ENCODE measurements at places on chromosomes 7 and 10. TPM values are rescaled to one million over a fixed set of nuclear protein-coding genes. Genes with fewer than 3 reads are reported as not detected.
A peak's percentile ranks its signal among the peaks of the same experiment; 100 is the strongest.

DNA sequence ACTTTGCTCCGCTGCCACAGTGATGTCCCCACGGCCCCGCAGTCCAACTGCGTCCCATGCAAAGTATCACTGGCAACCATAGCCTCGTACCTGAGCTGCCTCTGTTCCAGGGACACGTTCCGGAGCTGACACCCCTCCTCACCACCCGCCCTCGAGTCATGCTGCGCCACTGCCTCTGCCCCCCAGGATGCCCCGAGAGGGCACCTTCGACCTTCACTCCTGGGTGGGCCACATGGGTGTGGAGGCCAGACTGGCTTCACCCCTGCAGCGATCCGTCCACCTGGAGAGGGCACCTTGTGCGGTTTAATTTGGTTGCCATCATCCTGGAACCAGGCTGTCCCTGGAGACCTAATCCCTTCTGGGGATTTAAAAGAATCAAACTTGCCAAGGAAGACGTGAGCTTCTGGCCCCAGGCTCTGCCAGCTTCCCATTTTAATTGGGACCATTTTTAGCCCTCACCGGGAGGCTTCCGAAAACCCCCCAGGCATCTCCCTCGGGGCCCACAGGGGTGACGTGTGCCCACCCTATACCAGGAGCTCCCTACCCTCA, 19.2 kb upstream of the TNRC18 start:
- no peak overlapping the region for H3K4me3 ChIP-seq
- no peak overlapping the region for H3K27ac ChIP-seq
- no peaks in the 10 kb centered on the region for H3K27me3 ChIP-seq
- no peak for DNase-seq

DNA sequence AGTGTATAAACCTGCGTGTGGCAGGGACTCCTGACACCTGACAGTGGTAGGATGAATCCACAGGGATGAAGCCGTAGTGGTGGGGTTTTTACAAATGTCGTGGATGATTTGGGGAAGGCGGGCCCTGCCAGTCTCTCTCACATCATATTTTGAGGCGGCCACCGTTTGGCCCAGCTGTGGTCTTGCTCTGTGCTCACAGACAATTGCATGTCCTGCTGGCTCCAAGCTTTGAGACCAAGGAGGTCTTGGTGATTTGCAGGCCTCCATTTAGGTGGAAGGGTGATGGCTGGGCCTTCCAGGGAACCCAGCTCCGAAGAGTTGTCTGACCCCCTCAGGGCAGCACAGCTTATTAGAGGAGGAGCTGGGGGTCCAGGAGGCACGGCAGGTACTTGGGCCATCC, 151.1 kb upstream of the SHH start:
- no peak overlapping the region for H3K27ac ChIP-seq
- H3K36me3 ChIP-seq: no peaks in the 10 kb centered on the region
- peaks cover 43% of the 10 kb centered on the region for H3K4me1 ChIP-seq
- no peak for DNase-seq

- no peak overlapping the region for H3K4me3 ChIP-seq
- H3K27me3 ChIP-seq: no peaks in the 10 kb centered on the region
- DNase-seq: peak; percentile 29
- H3K4me1 ChIP-seq: peaks cover 8% of the 10 kb centered on the region
- H3K36me3 ChIP-seq: no peaks in the 10 kb centered on the region
- no peak overlapping the region for H3K27ac ChIP-seq
These were observed 378.5 kb downstream of the MDFIC start for GRCh38 chr7:115300231-115300870.

The OR2A5 gene
- total RNA-seq: not detected

DNA sequence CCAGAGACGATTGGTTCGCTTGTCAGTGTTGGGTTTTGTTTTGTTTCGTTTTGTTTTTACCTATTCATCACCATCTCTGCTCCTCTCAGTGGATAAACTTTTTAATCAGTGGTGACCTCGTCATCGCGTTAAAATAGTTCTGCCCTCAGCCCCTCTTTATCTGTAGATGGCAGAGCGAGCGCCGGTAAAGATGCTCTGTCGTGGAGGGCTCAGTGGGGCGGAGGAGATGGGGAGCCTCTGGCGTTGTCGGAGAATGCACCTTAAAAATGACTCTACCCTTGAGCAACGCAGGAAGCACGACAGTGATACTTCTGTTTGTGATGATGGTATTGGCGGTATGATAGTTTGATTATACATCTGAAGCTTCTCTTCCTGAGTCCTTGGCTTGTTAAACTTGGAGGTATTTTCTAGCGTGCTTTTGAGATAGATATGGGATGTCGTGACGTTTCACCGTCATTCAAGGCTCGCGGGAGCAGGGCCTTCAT, 554 bp downstream of the CSGALNACT2 start:
- DNase-seq: peak; percentile 39
- H3K27ac ChIP-seq: no peak overlapping the region
- H3K4me3 ChIP-seq: peak overlapping the region; percentile 87
- H3K27me3 ChIP-seq: no peaks in the 10 kb centered on the region

DNA sequence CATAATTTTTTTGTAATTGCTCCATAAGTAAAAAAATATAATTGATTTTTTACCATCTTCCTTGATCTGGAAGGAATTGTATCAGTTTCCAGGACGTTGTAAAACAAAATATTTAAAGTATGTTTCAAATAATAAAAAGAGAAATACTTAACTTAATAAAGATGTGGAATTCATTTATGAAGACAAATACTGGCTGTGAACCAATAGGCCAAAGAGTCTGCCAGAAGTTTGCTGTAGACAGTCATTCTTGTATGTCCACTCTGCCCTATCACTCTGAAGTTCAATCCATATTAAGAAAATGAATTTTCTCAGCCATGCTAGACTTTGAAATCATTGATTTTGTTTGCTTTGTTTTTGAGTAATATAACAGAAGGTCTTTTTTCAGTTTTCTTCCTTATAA, 256.4 kb downstream of the TRIL start:
- H3K27ac ChIP-seq: no peak overlapping the region
- no peak for DNase-seq
- no peak overlapping the region for H3K4me3 ChIP-seq
- H3K36me3 ChIP-seq: no peaks in the 10 kb centered on the region

- H3K4me3 ChIP-seq: no peak overlapping the region
- no peaks in the 10 kb centered on the region for H3K27me3 ChIP-seq
- no peak for DNase-seq
These were observed 29.3 kb upstream of the FOXL3 start for GRCh38 chr7:260441-261281.

- no peak overlapping the region for H3K27ac ChIP-seq
- no peaks in the 10 kb centered on the region for H3K27me3 ChIP-seq
- peaks cover 44% of the 10 kb centered on the region for H3K4me1 ChIP-seq
These were observed 16.0 kb downstream of the DENND2A start for GRCh38 chr7:140624392-140625191.

The TPST1 gene
- total RNA-seq: 14.4 TPM

The FIS1 gene
- total RNA-seq: 199 TPM

The MARVELD1 gene
- 25.5 TPM for total RNA-seq

The INHBA gene
- 55.3 TPM for total RNA-seq

DNA sequence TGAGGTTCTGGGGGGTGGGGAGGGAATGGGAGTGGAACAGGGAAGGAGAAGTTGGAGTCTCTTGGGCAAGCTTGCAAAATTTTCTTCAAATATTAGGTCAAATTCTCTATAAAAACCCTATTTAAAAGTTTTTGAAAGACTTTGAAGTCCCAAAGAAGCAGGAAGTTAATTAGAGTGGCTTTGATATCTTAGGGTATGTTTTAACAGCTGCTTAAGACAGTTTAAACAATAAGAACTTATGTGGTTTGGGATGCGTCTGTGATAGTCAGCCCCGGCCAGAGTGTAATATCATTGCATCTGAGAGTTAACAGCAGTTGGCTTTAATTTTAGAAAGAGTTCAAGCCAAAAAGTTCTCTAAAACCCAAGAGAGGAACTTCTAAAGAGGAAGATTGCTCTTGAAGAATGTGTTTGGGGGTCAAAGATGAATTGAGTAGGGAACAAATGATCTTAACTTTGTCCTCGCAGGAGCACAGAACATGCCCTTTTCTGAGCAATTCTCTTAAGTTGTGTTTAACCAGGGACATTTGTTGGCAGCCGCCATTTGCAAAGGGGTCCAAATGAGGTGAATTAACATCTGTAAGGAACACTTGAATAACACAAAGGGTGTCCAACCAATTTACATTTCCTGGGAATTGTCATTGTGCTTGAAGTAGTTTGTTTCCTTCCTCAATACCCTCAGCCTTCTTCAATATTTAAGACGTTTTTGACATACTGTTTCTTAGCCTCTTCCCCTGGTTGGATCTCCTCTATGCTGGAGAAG, 182.4 kb downstream of the PTEN start:
- H3K27ac ChIP-seq: no peak overlapping the region
- H3K4me3 ChIP-seq: no peak overlapping the region
- no peak for DNase-seq
- H3K36me3 ChIP-seq: no peaks in the 10 kb centered on the region
- H3K4me1 ChIP-seq: no peaks in the 10 kb centered on the region

DNA sequence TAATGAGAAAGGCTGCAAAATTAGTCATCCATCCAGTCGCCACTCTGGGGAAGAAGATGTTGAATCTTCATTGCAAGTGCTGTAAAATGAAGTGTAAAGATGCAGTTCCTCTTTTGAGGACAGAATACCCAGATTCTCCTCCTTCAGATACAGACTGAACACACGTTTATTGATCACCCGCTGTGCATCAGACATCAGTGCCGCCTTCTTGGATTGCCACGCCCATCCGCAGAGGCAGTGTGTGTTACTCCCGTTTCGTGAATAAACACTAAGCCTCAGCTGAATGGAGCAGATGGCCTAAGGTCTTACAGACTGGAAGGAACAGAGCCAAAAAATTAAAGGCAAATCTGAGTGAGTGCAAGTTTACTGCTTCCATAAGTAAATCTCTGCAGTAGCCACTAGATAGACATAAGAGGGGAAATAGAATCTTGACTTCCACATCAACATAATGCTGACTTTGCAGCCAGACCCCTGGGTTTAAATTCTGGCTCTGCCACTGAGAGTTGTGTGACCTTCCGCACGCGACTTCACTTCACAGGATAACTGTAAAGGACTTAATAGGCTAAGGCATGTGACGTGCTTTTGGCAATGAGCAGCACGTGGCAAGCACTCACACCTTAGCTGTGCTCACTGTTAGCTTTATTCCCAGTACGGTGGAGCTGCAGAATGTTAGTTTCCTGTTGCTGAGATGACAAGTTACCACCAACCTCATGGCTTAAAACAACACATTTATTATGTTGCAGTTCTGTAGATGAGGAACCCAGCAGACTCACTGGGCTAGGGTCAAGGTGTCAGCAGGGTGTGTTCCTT, 285.9 kb downstream of the CELF2 start:
- H3K4me1 ChIP-seq: no peaks in the 10 kb centered on the region
- H3K36me3 ChIP-seq: no peaks in the 10 kb centered on the region
- H3K27ac ChIP-seq: no peak overlapping the region
- peaks cover 51% of the 10 kb centered on the region for H3K27me3 ChIP-seq
- H3K4me3 ChIP-seq: no peak overlapping the region

DNA sequence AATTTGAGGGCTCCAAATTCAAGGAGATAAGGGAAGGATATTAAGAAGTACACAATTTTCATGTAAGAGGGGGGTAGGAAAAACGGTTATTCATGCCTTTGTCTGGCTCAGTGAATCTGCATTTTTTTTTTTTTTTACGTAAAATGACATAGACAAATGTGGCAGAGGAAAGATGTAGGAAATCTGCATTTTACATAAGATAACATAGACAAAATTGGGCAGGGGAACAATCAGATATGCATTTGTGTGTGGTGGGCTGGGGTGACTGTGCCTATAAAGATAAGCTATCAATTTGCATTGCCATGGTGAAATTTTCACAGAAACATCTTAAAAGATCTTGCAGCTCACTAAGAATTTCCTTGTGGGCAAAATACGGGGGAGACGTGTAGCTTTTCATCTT, 92.7 kb upstream of the GPR141 start:
- DNase-seq: no peak
- no peaks in the 10 kb centered on the region for H3K4me1 ChIP-seq
- no peaks in the 10 kb centered on the region for H3K27me3 ChIP-seq
- no peaks in the 10 kb centered on the region for H3K36me3 ChIP-seq

- no peaks in the 10 kb centered on the region for H3K27me3 ChIP-seq
- peak overlapping the region; percentile 93 for H3K4me3 ChIP-seq
- H3K4me1 ChIP-seq: peaks cover 7% of the 10 kb centered on the region
- no peak for DNase-seq
- H3K27ac ChIP-seq: no peak overlapping the region
These were observed 837 bp downstream of the SLC29A3 start for GRCh38 chr10:71319800-71320392.

GRCh38 chr7:151801782-151802468, 75.0 kb downstream of the PRKAG2 start:
- no peaks in the 10 kb centered on the region for H3K36me3 ChIP-seq
- no peaks in the 10 kb centered on the region for H3K27me3 ChIP-seq
- H3K27ac ChIP-seq: no peak overlapping the region
- H3K4me3 ChIP-seq: no peak overlapping the region
- H3K4me1 ChIP-seq: peaks cover 11% of the 10 kb centered on the region
- DNase-seq: no peak

DNA sequence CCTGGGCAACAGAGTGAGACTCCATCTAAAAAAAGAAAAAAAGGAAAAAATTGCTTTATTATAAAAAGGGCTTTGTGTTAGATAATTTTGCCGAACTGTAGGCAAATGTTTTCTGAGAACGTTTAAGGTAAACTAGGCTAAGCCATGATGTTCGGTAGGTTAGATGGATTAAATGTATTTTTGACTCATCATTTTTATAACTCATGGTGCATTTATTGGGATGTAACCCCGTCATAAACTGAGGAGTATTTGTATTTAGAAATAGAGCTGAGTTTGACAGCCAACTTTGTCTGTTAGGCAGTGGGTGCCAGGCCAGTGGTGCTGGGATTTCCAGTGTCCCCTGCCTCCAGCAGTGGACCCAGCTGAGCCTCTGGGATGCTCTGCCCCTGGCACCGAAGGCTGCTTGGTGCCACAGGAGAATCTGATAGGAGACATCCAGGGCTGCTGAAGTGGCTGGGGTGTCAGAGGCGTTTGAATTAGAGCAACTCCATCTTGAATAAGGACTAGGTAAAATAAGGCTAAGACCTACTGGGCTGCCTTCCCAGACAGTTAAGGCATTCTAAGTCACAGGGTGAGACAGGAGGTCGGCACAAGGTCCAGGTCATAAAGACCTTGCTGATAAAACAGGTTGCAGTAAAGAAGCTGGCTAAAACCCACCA, 114.9 kb upstream of the EEPD1 start:
- H3K36me3 ChIP-seq: no peaks in the 10 kb centered on the region
- H3K4me1 ChIP-seq: peaks cover 59% of the 10 kb centered on the region
- H3K4me3 ChIP-seq: peak overlapping the region; percentile 39

GRCh38 chr7:95607561-95607960, 11.2 kb upstream of the PDK4 start:
- H3K36me3 ChIP-seq: no peaks in the 10 kb centered on the region
- H3K27me3 ChIP-seq: no peaks in the 10 kb centered on the region
- no peak overlapping the region for H3K27ac ChIP-seq
- peaks cover 31% of the 10 kb centered on the region for H3K4me1 ChIP-seq
- DNase-seq: no peak

DNA sequence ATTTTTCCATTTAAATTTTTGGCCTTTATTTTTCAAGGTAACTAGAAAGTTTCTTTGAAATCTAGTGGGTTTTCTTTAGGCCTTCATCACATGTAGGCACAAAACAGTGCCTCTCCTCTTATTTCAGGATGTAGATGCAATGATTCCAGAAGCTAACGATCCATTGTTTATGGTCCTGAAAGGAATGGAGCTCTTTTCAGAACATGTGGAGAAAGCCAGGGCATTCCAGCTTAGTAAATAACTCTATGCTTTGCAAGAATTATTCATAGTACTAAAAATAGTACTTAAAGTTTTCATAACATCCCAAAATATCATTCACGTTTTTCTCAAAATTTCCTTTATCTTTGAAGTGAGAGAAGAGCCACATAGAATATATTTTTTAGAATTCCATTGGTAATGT, 91.3 kb downstream of the DYNC1I1 start:
- no peak overlapping the region for H3K27ac ChIP-seq
- H3K27me3 ChIP-seq: no peaks in the 10 kb centered on the region
- no peaks in the 10 kb centered on the region for H3K36me3 ChIP-seq
- no peak for DNase-seq
- peaks cover 7% of the 10 kb centered on the region for H3K4me1 ChIP-seq
